NCI-H1694 treated with DMSO at 0.1 percent for 48 hours (cell line): ENCODE measurements at places on chromosomes 4 and X.

DNA sequence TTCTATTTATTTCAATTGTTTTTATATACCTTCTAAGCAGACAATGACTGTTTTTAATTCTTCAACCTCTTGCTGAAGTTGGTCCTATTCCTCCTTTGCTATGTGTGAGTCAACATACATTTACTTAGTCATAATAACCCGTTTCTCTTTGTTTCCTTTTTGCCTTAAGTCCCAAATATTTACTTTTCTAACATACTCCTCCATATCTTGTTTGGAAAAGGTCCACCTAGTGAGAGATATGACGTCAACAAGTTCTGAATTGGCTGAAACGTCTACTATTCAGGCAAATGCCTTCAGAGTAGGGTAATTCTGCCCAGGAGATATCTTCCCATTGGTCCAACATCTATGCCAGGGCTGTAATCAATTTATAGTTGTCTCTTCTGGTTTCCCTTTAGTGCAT lies 179.3 kb upstream of the GEMIN8 start:
- no peak for DNase-seq

DNA sequence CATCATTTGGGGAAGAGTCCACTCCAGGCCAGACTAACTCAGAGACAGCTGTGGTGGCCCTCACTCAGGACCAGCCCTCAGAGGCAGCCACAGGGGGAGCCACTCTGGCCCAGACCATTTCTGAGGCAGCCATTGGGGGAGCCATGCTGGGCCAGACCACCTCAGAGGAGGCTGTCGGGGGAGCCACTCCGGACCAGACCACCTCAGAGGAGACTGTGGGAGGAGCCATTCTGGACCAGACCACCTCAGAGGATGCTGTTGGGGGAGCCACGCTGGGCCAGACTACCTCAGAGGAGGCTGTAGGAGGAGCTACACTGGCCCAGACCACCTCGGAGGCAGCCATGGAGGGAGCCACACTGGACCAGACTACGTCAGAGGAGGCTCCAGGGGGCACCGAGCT lies 3.3 kb upstream of the ERAS start:
- no peak for DNase-seq

GRCh38 chr4:105605493-105605892 lies 53.1 kb downstream of the ARHGEF38 start:
- DNase-seq = peak; percentile 32

DNA sequence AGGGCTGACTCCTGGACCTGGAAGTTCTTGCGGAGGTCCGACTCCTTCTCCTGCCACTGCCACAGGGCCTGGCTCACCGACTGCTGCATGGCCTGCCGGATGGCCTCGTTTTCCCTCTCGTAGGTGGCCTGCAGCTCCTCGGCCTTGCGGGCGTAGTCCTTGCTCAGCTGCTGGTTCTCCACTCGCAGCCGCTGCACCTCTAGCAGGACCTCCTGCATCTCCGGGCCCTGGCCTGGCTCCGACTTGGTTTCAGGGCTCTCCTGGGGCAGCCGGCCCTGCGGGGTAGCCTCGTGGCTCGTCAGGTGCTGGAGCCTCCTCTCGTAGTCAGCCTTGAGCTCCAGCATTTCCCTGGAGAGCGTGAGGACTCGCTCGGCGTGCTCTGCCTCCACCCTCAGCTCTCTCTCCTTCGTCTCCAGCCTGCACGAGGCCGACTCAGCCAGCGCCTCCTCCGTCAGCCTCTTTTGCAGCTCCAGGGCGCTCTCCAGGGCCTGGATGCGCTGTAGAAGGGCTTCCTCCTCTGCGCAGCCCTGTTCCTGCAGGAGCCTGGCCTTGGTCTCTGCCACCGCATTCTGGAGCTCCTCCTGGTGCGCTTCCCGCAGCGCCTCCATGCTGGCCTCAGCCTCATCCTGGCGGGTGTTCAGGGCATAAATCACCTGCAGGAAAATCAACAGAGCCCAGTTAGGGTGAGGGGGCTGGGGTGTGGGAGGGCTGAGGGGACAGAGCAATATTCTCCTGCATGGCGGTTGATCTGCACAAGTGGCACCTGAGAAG lies 72.2 kb downstream of the FAM184B start:
- DNase-seq = no peak

GRCh38 chr4:172601195-172601594 lies 567.4 kb upstream of the GALNT7 start:
- peak; percentile 74 for DNase-seq

- DNase-seq = no peak
Measured at GRCh38 chr4:56973336-56973735, 4.1 kb downstream of the NOA1 start.

DNA sequence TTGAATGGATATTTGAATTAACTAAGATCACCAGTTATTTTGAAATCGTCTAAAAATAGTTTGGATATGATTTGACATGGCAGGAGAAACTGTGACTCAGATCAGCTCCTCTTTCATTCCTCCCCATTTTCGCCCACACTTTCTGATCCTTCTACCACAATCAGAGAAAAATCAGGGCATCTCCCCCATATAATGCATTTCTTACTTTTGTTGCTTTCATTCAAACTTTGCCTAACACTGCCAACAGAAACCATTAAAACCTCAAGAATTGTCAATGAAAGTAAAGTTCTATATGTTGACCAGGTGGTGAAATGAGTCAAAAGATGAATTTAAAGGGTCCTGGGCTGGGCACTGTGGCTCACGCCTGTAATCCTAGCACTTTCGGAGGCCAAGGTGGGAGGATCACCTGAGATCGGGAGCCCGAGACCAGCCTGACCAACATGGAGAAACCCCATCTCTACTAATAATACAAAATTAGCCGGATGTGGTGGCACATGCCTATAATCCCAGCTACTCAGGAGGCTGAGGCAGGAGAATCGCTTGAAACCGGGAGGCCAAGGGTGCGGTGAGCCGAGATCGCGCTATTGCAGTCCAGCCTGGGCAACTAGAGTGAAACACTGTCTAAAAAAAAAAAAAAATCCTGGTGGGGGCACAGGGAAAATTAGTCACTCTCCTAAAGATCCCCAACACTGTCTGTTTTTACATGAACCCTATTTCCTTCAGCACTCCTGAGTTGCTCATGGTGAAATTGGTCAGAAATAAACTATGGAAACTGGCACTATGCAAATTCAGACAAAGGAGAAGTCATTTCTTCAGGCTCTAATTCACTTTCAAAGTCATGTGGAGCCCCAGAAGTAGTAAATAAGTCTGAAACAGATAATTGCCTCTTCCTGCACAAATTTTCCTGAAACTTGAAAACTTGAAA lies 122.8 kb upstream of the NOCT start:
- no peak for DNase-seq

DNA sequence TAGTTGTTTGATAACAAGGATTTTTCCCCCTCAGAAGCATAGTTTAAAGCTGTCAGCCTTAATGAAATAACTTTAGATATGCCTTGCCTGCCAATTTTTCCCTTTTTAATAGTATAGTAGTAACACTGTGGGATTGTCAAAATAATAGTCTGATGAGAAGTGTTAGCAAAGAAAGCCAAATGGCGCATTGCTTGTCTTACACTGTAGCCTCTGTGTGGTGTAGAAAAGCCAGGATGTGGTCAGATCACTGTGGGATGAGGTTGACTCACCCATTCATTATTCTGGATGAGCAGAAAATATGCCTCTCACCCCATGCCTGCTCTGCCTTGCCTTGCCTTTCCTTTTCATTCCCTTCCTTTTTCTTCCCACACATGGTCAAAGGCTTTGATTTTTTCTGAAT lies 257.8 kb upstream of the NRK start:
- no peak for DNase-seq
